ENCODE measurements at places on chromosomes 7 and 10.

DNA sequence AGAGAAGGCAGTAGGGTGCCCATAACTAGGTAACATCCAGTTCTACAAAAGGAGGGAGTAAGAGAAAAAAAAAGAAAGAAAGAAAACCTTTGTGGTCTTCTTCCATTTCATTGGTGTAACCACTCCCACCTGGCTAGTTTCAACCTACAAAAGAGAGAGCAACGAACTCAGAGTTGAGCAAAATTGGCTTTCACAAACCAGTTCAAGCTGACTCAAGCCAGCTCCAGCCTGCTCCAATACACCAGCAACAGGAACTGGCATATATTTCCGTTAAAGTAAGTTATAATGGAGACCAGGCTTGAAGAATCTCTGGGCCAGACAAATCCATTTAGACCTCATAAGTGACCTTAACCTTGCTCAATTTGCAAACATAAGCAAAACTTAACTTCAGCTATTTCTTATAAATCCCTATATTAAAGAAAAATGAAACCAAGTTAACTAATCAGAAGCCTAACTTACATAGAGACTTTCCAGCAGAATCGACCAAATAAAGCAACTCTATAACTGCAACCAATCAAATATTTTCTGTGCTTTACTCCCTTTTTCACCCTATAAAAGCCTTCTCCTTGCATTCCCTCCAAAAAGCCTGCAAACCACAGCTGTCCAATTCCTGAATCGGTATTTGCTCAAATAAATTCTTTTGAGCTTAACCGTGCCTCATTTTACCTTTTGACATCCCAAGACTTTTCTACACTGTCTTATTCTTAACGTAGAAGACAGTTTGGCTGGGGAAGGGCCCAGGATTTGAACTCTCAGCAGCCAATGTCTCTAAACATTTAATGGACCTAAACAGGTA lies 10.1 kb downstream of the ANKRD22 start:
- DNase-seq, result no peak

DNA sequence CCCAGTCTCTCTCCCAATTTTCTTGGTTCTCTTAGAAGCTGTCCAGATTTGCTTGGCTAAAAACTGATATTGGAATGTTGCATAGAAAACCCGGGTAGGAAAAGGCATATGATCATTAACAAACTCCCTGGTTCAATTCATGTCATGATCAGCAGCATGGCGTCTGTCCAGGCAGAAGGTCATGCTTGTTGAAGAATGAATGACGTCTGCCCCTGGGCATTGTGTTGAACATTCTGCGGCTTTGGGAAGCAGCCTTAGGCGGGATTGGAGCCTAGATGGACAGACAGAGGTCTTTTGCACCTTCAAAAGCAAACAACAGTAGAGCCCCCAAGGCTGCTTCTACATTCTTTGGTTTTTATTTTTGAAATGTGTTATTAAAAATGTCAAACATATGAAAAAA lies 7.7 kb upstream of the MINDY3 start:
- DNase-seq, result no peak

GRCh38 chr7:148905093-148905666 lies 21.1 kb upstream of the EZH2 start:
- DNase-seq, result no peak

DNA sequence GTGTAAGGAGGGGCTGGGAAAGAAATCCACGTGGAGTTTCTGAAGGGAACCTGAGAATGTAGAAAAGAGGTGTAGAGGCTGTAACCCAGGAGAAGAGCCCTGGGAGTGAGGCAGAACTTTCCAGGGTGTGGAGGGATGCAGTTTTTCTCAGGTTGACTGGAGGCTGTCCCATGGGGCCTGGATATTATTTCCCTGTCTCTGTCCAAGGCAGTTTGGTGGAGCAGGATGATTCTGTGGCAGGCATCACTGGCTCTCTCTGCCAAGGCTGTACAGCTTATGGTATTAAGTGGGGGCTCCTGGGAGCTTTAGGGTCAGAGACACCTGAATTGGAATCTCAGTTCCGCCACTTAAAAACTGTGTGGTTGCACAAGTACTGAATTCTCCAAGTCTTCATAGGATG lies 81.6 kb downstream of the CHN2 start:
- DNase-seq, result no peak

- no peak for DNase-seq
These were observed 414.0 kb upstream of the MKI67 start for GRCh38 chr10:128540128-128540762.

All from stimulated activated CD4-positive, alpha-beta T cell treated with anti-CD3 and anti-CD28 coated beads, Interleukin-12 subunit alpha, Interleukin-12 subunit beta, amount 100 ng/mL, for 24 hours (primary cell).